Nephron progenitor cell (in vitro differentiated cells): ENCODE measurements at places on chromosomes 3 and 15.
A peak's percentile ranks its signal among the peaks of the same experiment; 100 is the strongest.

GRCh38 chr3:26312816-26313215 lies 309.8 kb upstream of the LRRC3B start:
- DNase-seq: no peak

DNA sequence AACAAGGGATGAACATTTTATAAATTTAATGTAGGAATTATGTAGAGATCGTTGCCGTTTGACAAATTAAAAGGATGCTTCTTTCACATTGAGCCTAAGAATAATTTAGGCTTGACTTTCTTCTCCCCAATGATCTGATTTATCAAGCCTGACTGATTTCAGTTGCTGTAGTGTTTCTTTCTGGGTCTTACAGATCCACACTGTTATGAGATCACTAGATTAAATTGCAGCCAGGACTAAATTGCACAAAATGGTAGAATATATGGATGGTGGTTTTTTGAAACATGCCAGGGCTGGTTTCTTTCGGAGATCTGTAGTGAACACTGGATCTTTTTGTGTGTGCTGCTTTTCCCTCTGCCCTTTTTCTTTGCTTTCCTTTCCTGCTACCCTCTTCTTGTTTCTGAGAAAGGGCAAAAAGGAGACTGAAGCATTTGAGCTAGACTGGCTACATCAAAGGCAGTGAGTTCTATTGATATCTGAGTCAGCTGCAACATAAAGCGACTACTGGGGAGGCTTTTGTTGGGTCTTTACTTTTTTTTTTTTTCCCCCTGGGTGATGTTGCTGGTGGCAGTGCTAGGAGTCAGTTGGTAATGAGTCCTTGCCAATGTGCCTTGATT lies 83.0 kb downstream of the AKAP13 start:
- DNase-seq: no peak

DNA sequence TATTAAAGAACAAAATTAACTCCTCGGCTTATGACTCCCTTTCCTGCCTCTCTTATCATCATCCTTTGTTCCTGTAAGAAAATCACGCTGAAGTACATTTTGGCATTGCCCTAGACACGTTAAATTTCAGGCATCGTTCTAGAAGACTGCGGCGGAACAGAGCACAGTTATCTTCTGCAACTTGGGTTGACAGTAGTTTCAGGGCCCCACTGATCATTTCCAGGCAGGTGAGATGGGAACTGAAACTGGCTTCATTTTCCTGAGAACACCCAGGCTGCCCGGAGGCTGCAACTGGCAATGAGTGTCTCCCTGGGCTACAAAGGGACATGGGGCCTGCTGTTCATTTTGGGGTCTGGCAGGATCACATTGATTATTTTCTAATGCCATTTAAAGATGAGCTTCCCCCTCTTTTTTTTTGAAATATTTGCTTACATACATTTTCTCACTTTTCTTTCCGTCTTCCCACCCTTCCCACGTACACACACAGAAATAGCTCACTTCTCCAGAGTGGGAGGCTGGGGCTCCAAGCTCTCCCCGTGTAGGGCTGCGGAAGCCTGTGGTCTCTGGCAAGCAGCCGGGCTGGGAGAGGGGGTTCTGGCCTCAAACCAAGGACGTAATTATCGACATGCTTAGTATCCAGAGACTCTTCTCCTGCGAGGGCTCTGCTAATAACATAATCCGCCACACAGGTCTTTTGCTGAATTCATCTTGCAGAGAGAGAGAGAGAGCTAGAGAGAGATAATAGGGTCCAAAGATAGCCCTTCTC lies 267.4 kb downstream of the ABHD5 start:
- DNase-seq: no peak

DNA sequence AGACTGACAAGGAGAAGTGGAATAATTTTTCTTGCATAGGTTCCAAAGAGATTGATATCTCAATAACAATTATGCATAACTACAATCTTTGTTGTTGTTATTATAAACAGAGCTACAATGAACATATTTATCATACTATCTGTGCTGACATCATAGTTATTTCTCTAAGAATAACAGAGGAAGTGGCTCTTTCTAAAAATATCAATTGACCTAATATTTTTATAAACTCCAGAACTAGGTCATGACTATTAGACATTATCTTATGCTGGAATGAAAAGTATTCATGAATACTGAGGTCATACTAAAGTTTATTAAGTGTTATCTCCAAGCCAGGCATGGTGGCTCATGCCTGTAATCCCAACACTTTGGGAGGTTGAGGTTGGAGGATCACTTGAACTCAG lies 114.1 kb downstream of the DCLK3 start:
- no peak for DNase-seq

DNA sequence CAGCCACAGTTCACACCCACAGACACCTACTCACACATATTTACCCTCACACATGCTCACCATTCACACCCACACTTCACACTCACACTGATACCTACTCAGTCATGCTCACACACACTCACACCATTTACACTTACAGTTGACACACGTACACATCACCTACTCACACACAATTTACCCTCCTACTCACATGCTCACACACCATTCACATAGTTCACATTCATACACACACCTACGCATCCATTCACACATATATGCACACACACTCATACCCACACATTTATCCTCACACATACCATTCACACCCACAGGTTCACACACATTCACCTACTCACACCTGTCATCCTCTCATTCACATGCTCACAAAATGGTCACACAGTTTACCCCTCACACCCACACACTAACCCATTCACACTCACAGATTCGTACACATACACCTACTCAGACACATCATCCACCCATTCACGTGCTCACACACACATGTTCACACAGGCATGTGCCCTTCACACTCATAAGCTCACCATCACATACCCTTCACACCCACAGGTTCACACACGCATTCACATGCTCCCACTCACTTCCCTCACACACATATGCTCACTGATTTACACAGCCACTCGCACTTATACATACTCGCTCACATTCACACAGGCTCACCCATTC lies 42.3 kb downstream of the HMCES start:
- no peak for DNase-seq

DNA sequence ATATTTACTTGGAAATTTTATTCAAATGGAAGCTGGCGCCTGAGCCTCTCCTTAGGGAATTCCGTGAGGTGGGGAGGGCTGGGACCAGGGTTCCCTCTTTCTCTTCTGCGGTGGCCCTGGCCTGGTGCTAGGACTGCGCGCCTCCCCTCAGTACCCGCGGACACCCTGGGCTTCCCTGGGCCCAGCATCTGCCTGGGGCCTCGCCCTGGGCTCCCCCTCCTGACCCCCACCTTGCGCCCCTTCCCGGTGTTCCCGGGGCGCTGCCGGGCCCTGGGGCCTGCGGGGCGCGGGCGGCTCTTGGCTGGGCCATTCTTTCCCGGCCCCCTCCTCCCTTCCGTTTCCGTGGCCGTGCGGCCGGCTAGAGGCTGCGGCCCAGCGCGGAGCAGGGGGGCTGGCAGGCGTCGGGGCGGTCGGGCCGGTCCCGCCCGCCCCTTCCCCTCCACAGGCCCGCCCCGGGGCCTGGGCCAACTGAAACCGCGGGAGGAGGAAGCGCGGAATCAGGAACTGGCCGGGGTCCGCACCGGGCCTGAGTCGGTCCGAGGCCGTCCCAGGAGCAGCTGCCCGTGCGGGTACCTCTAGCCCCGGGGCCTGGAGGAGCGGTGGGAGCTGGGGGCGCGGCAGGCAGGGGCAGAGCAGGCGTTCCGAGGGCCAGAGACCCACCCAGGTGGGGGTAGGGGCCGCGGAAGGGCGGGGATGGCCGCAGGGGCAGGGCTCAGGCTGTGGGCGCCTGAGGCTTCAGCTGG lies at the start of gene FES:
Gene FES, plus strand, starts transcription at position 529 of the 743 bp plus-strand sequence. CDS start 542 bp downstream, outside the sequence.
- DNase-seq: peak; percentile 58
